ENCODE measurements at places on chromosomes 7 and 10. TPM values are rescaled to one million over a fixed set of nuclear protein-coding genes. Genes with fewer than 3 reads are reported as not detected.

- no peak for DNase-seq
Measured at GRCh38 chr10:80492848-80493521, 38.9 kb downstream of the TSPAN14 start.

GRCh38 chr7:40077849-40078248, 56.6 kb downstream of the MPLKIP start:
- DNase-seq, result peak; percentile 70

GRCh38 chr7:10677668-10678232, 295.9 kb upstream of the PHF14 start:
- DNase-seq, result no peak

DNA sequence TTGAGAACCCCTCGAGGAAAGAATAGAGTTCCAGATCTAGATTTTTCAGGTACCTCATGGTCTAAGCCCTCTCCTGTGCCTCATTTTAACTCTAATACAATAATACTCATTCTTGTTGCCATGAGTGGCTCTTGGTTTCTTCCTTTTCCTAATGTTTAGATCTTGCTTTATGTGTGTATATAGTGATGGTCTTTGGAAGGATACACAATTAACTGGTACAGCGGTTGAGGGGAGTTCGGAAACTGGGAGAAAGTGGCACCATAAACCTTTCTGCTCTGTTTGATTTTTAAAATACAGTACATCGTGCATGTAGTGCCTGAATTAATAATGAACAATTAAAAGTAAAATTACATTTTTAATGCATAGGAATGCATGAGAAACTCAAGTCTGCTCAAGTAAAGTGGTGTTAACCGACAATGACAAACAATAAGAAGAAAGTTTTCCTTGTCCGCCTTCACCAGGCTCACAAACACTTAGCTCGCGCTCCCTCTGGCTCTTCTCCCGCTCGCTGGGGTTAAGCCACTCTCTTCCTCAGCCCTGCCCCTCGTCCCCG, 386 bp upstream of the EIF4EBP2 start:
- DNase-seq, result no peak

DNA sequence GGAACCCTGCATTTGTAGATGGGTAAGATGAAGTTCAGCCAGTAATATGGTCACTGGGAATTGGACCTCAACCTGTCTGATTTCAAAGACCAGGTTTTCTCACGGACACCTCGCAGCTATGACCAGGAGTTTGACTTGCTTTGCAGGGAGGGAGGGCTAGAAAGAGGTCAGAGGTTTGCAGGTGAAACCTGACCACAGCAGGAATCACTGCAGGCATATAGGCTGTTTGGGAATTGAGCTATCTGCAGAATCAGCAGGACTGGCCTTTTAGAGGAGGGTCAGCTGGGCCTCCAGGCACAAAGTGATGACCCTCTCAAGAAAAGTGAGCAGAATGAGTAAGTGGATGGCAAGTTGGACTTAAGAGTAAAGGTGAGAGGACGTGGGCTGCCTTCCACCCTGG, 166.3 kb downstream of the ADRA2A start:
- DNase-seq, result no peak

The ELAPOR2 gene
- 5.9 TPM for total RNA-seq

- no peak for DNase-seq
Measured at GRCh38 chr10:61406736-61407135, 46.4 kb downstream of the TMEM26 start.

The AKR1C3 gene
- 44.3 TPM for total RNA-seq

DNA sequence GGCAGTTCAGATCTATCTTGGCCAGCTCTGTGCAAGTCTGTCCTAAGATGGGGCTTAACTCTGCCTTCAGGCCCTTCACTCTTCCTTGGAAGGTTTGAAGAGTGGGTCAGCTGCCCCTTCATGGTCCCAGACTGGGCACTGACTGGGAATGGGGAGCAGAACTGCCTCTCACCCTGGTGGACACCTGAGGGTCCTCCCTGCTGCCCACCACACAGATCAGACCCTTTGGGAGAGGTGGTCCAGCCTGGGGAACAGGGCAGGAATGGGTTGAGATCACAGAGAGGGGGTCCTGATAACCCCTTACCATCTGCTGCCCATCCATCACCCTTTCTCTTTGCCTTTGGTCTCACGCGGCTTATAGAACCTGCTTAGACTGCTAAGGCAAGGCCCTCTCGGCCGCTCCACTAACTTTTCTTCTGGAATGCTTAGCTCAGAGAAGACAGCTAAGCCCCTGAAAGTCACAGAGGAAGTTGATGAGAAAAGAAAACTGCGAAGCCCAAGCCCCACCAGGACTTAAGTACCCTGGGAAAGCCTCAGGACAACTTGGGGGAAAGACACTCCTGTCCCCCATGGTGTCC, 402 bp upstream of the CDHR1 start:
- DNase-seq, result no peak

The PTF1A gene
- total RNA-seq, result not detected

DNA sequence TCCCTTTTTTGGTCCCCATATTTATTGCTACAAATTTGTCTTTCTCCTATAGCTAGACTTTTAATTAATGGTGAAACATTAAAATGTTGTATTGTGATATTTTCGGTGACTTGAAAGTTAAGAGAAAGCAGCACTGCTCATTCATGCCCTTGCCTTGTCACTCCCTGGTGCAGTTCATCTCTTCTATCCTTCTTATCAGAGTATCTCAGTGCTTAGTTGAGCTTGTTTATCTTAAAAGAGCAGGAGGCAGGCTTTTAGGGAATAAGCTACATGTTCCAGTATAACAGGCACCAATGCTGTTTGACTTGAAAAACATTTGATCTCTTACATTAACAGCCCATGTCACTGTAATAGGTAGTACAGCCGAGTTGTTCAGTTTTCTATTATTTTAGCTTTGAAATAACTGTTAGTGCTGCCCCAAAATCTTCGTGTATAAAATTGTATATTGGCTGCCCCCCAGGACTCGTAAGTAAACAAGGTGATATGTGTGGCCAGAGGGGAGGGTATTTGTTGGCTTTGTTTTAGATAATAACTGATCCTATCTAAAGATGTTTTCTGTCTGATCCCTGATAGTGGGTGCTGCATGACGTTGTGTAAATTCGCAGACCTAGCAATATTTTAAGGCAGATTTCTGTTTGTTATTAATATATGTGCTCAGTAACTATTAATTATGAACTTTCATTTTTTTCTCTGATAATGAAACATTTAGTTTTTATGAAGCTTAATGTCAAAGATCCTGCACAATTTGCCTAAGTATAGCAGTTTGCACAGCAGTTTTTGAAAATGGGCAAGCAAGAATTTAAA, 96.5 kb downstream of the BTRC start:
- DNase-seq, result no peak

GRCh38 chr7:84188786-84189405, 5.7 kb downstream of the SEMA3A start:
- DNase-seq, result no peak

DNA sequence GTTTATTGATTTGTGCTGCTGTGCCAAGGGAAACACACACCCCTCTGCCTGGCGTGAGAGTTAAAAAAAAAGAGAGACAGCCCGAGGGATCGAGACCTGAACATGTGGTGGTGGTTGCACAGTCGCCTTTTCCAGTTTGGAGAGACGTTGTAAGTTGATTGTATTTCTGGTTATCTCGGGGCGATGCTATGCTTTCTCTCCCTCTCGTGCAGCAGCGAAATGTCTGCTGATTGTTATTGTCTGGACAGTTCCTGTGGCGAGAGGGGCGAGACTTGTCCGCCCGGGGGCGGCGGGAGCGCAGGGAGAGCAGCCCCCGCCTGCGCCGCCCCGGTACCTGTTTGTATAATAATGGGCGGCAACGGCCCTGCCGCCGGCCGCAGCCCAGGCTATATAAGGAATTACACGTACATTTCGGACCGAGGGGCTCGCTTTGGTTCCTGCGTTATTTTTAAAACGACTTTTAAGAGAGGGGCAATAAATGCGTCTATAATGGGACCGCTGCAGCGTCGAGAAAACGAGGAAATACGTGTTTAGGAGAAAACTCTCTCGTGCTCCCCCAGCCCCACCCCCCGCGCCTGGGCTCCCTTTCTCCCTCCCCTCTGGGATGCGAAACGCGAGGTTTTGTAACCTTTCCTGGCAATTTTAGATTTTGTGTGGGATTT, 1.7 kb downstream of the ZEB1 start:
- DNase-seq, result peak; percentile 66

The HOXA7 gene
- total RNA-seq, result 1.2 TPM

- no peak for DNase-seq
Measured at GRCh38 chr7:95517870-95518269, 32.1 kb downstream of the ASB4 start.

DNA sequence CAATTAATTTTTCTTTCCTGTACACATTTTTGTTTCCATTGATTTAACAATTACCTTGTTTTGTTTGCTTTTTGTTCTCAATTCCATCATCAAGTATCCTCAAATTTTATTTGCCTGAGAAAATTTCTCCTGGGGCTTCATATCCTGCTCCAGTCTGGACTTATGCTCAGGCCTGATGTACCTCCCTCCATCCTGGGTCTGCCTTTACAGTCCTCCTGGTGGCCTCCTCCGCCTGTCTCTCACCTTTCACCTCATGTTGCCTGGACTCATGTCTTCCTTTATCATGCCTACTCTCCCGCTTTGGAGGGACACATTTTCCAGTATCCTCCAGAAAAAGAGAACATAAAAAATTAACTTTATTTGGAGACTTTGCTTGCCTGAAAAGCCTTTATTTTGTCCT, 12.1 kb upstream of the TAS2R60 start:
- no peak for DNase-seq

The FAM25A gene
- total RNA-seq, result not detected

GRCh38 chr7:57342954-57343353, 107.0 kb upstream of the ZNF716 start:
- no peak for DNase-seq

DNA sequence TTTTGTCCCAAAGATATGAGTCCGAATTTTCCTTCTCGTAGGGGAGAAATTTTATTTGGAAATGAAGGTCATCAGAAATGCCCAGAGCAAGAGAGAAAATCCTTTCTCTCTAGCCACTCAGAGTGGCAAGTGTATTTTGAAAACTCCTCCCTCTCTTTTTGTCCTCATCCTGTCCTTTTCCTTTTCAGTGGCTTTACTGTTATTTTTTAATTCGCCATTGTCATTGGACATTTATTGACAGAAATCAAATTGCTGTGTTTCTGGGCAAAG, 39.6 kb downstream of the TET1 start:
- DNase-seq, result no peak

DNA sequence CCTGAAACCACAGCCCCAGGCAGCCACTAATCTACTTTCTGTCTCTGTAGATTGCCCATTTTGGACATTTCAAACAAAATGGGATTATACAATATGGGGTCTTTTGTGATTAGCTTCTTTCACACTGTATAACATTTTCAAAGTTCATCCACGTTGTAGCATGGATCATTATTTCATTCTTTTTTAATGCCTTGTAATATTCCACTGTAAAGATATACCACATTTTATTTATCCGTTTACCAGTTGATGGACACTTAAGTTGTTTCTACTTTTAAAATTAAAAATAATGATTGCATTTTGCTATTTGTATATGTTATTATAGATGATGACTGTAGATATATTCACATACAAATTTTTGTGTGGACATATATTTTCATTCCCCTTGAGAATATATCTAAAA, 60.7 kb downstream of the CUBN start:
- no peak for DNase-seq

DNA sequence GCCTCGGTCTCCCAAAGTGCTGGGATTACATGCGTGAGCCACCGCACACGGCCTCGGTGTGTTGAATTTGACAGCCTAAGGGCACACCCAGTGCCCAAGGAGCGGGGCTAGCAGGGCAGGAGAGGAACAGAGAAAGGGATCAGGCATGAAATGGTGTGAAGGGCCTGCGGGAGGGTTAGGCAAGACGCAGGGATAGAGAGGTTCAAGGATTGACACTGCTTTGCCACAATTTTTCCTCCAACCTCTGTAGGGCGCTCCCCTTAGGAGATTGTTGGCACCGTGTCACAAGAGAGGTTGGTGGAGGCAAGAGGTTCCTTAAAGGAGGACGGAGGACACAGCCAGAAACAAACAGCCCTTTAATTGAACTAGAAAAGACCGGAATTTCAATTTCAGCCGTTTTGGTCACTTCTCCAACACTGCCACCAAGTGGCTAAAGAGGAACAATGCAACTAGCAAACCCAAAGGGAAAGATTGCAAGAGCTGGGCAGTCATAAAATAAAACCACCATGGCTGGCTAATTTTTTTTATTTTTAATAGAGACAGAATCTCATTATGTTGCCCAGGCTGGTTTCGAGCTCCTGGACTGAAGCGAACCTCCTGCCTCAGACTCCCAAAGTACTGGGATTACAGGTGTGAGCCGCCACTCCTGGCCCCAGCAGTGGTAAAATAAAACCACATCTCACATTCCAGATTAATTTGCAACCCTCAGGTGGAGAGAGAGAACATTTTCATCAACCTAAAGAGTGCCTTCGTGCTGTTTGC, 6.9 kb upstream of the CREB3L2 start:
- DNase-seq, result peak; percentile 47

The CDK14 gene
- total RNA-seq, result 41.1 TPM

The ZPBP gene
- total RNA-seq, result not detected

The POU6F2 gene
- under 0.01 TPM for total RNA-seq

- peak; percentile 74 for DNase-seq
Measured at GRCh38 chr7:124251636-124252035, 218.8 kb upstream of the TMEM229A start.
